ENCODE measurements at places on chromosomes 5 and 9.

DNA sequence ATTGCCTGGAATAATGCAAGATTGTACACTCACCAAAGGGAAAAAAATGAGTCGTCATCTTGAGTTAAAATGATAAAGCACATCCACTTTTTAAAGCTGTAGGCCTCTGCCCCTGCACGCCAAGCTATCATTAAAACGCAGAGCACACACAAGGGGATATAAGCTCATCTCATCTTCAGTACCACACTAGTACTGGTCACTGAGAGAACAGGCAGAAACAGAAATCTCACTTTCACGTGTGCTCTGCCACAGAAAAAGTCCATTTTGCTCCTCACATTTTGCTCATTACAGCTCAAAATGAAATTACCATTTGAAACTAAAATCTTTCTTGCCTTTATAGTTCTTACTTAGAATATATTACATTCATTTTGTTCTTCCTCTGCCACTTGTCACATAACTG, 99.2 kb upstream of the SLC30A5 start:
- DNase-seq = no peak

DNA sequence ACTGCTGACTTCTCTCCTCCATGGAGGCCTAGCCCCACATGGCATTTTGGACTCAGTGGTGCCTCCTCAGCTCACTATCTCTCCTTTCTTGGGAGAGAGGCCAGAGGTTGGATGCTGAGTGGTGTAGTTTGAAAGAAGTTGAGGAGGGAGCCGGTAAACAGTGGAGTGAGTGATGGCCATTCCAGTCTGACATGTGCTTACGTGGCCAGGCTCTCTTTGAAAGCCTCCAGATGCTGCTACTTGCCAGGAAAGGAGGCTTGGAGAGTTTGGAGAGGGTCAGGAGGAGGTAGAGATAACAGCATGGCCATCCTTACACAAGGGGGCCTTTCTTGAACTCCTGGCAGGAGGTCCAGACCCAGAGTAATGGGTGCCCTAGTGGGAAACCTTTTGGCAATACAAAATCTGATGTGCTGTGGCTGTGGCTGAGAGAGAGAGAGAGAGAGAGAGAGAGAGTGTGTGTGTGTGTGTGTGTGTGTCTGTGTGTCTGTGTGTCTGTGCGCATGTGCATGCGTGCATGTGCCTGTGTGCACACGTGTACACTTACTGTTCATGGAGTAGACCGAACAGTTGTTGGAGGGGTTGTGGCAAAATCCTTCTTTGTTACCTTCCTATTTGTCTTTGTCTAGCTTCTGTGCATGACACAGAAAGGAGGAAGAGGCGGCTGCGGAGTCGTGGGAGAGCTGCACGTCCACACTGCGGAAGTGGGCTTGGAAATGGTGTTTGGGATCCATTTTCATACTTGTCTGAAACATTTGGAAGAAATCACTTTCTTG, 37.8 kb downstream of the RALGPS1 start:
- no peak for DNase-seq

DNA sequence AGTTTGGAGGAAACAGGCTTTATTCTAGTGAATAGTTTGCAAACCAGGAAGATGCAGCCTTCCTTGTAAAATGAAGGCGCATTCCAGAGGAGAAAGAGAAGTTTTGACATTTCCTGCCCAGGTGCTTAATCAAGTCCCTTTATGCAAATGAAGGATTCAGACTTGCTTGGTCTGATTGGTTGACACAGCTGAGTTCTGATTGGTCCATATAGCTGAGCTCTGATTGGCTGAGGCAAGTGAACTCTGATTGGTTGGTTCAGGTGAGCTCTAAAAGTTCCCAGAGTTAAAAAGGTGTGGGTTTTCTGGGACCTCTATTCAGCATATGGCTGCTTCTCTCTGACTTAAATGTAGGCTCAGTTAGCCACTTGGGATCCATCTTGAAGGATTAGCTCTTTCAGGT, 151.0 kb downstream of the CACNA1B start:
- no peak for DNase-seq

DNA sequence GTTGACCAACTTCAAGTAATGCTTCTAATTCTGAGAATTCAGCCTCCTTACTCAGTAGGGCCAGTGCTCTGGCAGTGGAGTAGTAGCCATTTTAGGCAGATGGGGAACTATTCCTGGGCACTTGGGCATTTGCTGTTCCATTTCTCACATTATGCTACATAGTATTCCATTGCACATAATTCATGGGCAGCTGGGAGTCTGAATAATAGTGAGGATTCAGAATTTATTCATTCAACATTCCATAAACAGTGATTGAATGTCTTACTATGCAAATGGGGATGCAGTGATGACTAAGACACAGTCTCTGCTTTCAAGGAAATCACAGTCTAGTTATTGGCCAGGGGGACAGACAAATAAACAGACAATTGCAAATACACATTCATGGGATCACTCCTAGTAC, 301.0 kb upstream of the KCNN2 start:
- no peak for DNase-seq

GRCh38 chr5:112189391-112189790, 229.7 kb downstream of the EPB41L4A start:
- DNase-seq = no peak

GRCh38 chr5:144101616-144102015, 68.8 kb downstream of the YIPF5 start:
- no peak for DNase-seq

DNA sequence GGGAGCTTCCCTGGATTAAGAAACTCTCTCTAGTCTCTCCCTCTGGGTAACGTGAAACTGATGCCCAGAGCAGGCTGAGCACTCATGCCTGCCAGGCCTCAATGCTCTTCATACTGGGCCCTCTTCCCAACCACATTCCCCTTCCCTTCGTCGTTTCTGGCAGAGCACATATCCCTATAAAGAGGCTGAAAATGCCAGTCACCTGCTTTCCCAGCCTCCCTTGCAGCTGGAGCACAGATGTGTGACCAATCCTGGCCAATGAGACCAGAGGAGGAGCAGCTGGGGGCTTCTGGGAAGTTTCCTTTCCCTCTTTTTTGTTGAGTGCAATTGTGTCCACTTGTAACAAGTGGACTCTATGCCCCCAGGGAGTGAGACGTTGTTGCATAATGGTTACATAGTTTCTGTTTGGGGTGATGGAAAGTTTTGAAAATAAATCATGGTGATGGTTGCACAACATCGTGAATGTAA, 30.2 kb upstream of the SMIM23 start:
- no peak for DNase-seq

GRCh38 chr9:109789556-109789955, 9.6 kb downstream of the PALM2AKAP2 start:
- DNase-seq = no peak

DNA sequence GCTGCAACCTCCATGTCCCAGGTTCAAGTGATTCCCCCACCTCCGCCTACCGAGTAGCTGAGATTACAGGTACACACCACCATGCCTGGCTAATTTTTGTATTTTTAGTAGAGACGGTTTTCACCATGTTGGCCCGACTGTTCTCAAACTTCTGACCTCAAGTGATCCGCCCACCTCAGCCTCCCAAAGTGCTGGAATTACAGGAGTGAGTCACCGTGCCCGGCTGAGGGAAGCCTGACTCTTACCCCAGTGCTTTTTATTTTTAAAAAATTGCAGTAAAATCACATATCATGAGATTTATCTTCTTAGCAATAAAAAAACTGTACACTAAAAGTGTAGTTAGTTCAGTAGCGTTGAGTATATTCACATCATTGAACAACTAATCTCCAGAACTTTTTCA, 105.3 kb downstream of the SLIT3 start:
- DNase-seq = no peak

DNA sequence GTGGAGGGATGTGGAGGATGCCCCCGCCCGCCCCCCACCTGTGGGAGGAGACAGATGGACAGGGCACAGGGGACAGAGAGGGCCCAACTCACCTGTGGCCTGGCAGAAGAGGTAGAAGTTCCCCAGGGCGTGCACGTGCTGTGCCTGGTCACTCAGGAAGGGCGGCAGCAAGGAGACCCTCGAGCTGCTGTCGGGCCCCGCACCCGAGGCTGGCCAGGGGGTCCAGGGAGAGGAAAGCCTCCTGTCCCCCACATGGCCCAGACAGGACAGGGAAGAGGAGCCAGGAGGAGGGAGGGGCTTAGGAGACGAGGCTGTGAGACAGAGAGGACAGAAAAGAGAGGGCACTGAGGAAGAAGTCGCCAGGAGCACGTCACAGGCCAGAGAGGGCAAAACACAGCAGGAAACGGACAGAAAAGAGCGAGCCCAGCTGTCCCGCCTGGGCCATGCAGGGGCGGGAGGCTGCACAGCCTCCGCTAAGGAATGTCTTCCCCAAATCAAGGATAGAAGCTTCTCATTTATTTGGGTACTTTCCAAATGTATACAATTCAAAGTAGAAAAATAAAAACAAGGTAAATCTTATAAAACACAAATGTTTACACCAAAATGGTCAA, 58.5 kb downstream of the SECISBP2 start:
- DNase-seq = no peak

DNA sequence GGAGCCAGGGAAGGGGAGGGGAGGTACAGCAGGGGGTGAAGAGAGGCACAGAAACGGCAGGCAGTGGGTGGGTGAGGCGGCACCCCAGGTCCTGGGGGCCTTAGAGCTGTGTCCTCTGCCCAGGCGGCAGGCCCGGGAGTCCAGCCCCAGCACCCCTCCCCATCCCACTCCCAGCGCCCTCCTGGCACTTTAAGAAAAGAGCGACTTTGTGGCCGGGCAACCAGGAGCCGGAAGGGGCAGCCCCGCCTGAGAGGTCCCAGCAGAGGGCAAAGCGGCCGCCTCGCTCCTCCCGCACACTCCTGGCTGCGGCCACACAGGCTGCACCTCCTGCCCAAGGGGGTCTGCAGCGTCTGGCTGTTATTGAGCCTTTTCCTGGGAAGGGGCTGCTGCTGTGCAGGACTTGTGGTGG, 42.6 kb downstream of the NACC2 start:
- peak; percentile 63 for DNase-seq

- DNase-seq = no peak
These were observed 27.2 kb downstream of the PLPP1 start for GRCh38 chr5:55507574-55507973.

GRCh38 chr5:177133853-177134696, 502 bp downstream of the NSD1 start:
- DNase-seq = peak; percentile 49

DNA sequence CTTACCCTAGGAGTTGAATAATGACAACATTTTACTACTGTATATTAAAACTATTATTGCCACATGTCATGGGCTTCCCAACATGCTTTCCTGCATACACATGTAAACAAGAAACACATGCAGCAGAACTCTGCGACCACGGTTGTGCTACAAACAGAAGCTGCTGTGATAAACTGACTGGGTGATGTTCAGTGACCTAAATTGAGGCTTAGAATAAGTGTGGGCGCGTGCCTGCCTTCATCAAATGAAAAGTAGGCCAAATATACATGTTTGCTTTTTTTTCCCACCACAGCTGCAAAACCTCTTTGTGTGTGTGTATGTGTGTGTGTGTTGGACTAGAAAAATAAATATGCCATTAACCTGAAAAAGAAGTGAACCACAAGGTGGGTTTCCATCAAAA, 1202.1 kb downstream of the PTPRD start:
- no peak for DNase-seq

DNA sequence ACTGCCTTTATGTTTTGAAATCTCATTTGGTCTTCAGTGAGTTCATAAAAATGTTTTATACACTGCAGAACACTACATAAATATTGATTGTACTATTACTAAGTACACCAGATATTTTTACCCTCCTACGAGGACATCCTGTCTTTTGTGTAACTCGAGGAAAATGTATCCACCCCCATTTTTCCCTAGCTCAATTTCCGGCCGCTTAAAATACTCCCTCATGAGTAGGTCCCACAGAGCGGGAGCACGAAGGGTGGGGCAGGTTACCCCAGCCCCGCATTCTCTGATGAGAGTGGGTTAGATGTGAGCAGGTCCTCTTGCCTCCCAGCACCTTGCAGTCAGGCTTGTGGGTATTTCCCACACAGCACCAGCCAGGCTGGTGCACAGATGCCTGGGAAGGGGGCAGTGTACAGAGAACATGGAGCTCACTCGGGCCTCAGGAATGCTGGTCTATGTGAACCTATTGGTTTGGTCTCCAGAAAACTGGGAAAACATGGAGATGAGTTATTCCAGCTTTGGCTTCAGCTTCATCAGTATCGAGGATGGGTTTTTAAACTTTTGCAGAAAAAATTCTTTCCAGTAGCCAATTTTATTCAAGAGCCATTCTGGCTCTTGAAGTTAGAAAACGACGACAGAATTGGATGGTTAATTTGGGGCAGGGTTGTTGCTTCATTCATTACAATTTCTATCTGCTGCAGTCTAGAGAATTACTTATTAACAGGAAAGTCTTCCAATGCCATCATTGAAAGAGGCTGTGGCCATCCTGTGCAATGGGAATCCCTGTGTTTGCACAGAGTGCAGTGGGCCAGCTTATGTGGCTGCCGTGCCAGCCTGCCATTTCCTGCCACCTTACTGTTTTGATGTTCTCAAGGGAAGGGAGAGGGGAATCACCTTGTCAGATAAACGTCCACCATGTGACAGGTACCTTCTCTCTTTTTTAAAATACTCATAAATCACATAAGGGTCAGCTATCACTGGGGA, 73.2 kb downstream of the WDR41 start:
- DNase-seq = no peak

DNA sequence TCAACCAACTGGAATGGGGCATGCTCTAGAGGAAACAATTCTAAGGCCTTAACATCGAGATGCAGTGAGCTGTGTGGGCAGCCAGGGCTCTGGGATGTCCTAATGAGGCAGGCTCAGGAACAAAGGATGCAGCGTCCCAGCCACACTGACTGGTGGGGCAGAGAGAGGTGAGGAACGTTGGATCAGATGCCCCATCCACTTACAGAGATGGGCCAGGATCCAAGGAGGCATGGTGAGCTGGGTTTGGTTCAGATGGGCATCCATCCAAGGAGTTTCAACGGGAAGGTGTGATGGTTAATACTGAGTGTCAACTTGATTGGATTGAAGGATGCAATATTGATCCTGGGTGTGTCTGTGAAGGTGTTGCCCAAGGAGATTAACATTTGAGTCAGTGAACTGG, 15.5 kb upstream of the MARCHF6 start:
- no peak for DNase-seq

DNA sequence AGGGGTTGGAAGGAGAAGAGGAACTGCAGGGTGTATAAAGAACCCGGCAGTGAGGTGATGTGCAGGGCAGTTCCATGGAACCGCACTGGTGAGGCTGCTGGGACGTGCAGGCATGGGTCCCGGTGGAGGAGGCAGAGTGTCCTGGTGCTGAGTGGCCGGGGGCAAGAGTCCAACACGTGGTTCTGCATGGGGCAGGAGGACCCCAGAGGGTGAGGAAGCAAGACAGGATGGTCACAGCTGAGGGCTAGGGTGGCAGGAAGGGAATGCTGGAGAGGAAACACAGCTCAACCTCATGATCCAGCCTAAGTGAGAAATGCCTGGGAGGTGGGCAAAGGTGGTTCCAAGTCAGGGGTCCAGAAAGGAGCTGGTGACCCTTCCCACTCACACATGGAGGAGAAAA, 87.2 kb downstream of the S1PR3 start:
- no peak for DNase-seq

- peak; percentile 69 for DNase-seq
These were observed 127.4 kb downstream of the BARX1 start for GRCh38 chr9:93827545-93828330.

- DNase-seq = no peak
These were observed 155.2 kb upstream of the ISL1 start for GRCh38 chr5:51227963-51228470.

- no peak for DNase-seq
These were observed 512.1 kb upstream of the MEF2C start for GRCh38 chr5:89395111-89395510.

All from Calu3 (cell line).